ENCODE measurements at places on chromosomes 12 and 14.
A peak's percentile ranks its signal among the peaks of the same experiment; 100 is the strongest.

DNA sequence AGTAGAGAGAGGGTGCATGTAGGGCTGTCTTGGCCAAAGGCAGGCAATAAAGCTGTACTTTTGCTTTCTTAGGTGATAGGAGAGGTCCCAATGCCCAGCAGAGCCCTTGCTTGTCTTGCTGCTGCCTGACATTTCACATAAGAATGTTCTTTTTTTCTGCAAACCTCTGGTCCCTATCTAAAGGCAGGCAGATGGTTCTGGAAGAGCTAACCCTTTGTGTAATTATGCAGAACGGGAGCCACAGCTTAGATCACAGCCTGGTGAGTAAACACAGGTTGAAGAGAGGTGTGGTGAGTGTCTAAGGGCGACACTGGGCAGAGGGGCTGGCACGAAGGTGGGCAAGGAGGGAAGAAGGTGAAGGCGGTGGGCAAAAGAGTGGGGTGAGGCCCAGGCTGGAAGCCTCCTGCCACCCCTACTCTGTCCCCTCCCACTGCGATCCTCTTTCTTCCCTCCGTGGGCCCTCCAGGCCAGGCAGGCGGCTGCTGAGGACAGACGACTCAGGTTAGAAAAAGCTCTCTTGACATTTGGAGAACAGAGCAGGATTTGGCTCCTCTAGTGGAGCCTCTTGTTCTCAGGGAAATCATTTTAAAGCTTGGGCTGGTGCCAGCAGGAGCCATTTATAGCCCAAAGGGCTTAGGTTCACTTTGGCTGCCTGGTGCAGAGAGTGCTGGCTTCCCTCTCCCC is 42.8 kb downstream of the PRMT8 start:
- H3K4me3 ChIP-seq, result no peak overlapping the region
- no peak overlapping the region for H3K27ac ChIP-seq

DNA sequence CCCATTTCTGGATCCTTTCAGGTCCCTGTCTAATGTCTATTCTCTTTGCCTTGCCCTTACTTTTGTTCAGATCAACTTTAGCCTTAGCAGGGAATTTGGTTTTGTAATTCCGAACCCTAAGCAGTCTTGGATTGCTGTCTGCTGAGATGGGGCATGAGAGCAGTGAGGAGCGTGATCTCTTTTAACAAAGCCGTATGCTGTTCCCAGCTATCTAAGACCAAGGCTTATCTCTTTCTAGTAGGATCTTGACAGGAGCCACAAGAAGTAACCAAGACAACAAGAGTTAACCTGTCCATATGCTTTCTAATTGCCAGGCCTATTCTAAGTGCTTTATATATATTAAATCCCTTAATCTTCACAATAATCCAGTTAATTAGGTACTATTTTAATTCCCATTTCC is 4.5 kb upstream of the DHRS7 start:
- H3K27ac ChIP-seq, result no peak overlapping the region
- H3K27me3 ChIP-seq, result no peaks in the 10 kb centered on the region
- H3K36me3 ChIP-seq, result no peaks in the 10 kb centered on the region
- DNase-seq, result no peak

DNA sequence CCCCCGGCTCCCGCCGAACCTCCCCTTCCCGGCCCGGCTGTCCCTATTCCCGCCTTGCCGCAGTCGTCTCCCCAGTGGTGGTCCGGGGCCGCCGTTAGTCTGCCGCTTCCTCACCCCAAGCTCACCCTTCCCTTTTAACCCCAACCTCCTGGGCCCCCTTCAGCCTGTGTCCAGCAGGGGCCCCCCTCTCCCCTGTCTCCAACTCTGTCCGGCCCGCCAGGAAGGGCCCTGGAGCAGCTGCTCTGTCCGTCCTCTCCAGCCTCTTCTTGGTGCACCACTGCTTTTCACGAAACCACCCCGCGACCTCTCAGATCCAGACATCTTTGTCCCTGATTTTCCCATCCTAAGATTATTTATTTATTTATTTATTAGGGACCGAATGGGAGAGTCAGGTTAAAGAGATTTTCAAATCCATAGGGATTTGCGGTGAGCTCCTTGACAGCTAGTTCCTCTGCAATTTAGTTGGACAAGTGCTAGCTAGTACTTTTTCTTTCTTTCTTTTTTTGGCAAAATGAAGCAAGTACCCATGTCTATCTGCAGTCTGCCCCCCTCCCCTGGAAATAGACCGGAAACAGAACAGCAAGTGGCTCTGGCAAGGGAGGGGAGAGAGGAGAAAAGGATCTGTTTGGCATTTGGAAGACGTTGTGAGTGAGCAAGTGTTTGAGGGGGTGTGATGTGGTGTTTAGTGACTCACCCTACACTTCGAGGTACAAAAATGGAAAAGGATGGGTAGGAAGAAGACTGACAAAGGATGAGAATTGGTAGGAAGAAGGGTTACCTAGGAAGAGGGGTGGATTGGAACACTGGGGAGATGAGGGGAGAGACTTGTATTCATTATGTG is 632 bp downstream of the UBR7 start:
- no peaks in the 10 kb centered on the region for H3K27me3 ChIP-seq
- peak overlapping the region; percentile 72 for H3K4me3 ChIP-seq
- no peaks in the 10 kb centered on the region for H3K4me1 ChIP-seq
- no peak overlapping the region for H3K27ac ChIP-seq

GRCh38 chr12:4446335-4446734 is 720 bp upstream of the FGF6 start:
- H3K36me3 ChIP-seq, result no peaks in the 10 kb centered on the region
- no peak overlapping the region for H3K27ac ChIP-seq
- DNase-seq, result no peak

GRCh38 chr12:109697877-109698468 is 15.7 kb upstream of the FAM222A start:
- H3K4me1 ChIP-seq, result no peaks in the 10 kb centered on the region
- H3K4me3 ChIP-seq, result no peak overlapping the region
- H3K27ac ChIP-seq, result no peak overlapping the region
- H3K36me3 ChIP-seq, result no peaks in the 10 kb centered on the region

All from iPS DF 6.9 (cell line).